ENCODE measurements at places on chromosomes 1 and 21.

- no peak for DNase-seq
These were observed 43.0 kb upstream of the PSEN2 start for GRCh38 chr1:226827458-226827857.

- no peak for DNase-seq
These were observed 401.7 kb upstream of the PROX1 start for GRCh38 chr1:213585959-213586586.

DNA sequence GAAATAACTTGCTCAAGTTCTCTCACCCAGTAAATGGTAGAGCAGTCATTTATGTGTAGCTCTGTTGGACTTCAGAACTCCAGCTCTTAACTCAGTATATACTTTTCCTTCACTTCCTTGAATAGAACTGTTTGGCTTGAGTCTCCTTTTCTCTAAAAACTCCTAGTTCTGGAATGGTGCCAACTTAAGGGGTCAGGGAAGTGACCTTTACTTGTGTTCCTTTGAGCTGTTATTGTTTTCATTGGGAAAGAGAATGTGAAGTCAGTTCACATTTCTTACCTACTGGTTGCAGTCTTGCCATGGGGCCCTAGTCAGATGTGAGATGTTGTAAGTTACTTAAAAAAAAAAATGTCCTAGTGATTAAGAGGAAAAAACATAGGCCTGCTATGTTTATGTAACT, 77.0 kb upstream of the MACF1 start:
- DNase-seq, result no peak

- no peak for DNase-seq
These were observed 226.6 kb downstream of the CAMTA1 start for GRCh38 chr1:7011826-7012225.

- DNase-seq, result no peak
These were observed 18.4 kb downstream of the CCT3 start for GRCh38 chr1:156319664-156320063.

- DNase-seq, result no peak
These were observed 39.6 kb upstream of the PALMD start for GRCh38 chr1:99606306-99606705.

DNA sequence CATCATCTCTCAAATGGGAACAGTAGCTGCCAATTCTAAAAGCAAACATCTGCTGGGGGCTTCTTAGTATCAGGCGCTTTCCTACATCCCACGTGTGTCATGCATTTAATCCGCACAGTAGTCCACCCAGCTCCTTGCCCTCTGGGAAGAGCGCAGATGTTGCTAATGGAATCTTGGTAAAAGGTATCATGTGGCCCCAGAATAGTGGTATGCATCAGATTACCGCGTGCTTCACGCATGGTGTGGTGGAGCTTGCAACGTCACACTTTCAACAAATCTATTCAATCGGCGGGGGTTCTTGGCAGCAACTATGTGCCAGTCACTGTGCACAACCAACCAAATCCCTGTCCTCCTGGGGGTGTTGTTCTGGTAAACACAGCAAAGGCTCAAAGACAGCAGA, 141.0 kb downstream of the HIVEP3 start:
- no peak for DNase-seq

- no peak for DNase-seq
These were observed 13.8 kb downstream of the CFAP74 start for GRCh38 chr1:1989789-1990188.

DNA sequence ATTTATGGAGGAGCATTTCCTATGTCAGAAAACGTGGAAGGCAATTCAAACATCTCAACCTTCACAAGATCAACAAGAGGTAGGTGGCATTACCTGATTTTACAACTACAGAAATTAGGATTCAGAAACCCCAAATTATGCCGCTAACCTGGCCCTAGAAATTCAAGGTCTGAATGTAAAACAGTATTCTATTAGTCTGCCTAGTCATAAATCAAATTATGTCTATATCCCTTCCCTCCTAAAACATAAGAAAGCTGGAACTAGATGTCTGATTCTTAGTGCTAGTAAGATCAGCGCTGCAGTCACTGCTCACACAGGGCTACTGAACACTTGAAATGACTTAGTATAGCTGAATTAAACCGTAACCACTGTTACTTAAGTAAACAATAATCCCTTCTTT, 1.4 kb downstream of the TOMM20 start:
- no peak for DNase-seq

- no peak for DNase-seq
These were observed 155.6 kb downstream of the PRDM2 start for GRCh38 chr1:13855554-13855953.

DNA sequence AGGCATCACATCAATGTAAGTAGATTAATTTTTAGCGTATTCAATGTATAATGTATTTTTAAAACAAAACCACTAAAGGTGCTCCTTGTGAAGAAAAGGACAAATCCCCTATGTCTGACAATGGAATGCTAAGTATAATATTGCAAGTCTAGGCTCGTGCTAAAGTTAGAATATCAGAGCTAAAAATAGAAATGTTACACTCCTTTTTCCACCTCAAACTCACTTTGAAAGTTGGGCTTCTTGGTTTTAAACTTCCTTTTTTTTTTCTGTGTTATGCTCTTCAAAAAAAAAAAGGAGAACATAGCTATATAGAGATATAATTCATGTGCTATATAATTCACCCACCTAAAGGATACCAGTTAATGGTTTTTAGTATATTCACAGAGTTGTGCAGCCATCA, 3.6 kb upstream of the SERBP1 start:
- no peak for DNase-seq

DNA sequence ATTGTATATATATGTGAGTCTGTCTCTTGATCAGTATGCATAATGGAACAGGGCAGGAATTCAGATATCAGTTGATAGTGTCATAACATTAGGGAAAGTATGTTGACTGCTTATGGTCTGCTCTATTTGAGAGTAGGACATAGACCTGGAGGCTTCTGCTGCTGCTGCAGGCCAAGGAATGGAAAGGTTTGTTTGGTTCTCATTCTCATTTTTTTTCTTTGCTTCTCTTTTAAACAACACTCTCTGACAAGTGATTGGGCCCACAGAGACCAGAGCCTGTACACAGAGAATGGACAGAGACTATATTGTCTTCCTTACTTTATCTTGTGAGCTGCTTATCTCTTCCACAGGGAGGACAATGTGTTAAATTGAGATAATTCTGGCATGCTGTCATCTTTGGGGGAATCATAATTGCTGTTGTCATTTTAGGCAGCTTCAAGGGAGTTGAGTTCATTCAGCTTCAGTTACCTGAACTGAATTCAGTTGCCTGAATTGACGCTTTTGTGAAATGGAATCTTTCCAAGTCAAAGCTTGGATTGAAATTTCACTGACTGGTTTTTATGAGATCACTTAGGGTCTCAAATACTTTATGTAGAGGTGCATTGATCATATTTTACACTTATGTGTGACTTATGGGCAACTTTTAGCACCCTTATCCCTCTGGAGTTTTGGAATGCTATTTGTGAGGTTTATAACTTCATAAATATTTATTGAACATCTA, 16.9 kb downstream of the CAP1 start:
- DNase-seq, result no peak

DNA sequence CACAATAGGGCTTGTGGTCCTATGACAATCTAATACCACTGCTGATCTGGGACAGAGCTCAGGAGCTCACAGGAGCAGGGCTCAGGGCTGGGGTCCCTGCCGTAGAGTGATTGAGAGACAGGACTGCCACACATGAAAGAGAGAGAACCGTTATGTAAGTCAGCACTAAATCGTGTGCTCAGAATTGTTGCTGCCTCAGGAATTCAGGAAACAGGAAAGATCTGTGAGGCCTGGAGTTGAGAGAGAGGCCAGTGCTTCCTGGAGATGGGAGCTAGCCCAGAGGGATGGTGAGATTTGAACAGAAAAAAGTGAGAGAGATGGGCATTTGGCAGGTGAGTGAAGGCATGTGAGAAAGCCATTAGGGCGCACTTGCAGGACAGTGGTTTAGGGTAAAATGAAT, 17.5 kb upstream of the ACBD6 start:
- DNase-seq, result no peak

DNA sequence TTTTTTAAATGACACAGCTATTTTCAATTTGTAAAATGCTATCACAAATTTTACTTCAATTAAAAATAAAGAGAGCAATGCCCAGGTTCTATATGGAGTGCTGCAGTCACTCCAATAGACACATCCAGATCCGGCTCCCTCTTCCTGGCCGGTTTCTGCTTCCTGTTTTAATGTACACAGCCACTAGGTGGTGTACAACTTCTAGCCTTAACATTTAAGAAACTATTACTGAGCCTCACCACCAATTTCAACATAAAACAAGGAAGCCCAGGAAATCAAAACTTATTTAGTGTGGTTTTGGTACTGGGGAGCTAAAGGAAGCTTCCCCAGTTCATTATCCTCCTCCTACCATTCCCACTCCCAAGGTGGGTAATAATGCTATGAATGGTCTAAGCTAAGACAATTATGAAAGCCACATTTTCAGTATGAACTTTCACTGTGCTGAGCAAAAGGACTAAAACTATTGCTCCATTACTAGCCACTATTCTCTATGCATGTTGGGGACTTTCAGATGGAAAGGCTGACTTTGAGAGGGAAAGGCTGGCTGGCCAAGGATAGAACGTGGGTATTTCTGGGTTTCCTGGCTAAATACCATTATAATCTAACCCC, 25.5 kb upstream of the MTMR11 start:
- DNase-seq, result no peak

DNA sequence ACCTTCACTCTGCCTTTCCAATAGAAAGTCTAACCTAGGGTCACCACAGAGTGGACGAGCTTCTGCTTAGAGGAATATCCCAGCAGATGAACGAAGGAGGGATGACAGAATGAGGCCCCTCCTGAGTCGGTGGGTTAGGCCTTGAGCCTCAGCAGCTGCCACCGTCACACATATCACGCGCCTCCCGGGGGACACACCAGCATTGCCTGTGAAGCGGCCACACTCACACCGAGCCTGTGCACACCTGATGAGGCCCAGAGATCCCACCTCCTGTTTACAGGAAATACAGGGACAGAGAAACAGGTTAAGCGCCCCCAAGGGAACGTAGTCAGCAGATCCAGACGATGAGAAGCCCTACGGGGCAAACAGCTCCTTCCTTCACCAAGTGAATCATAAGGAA, 25.1 kb upstream of the LRRC47 start:
- DNase-seq, result no peak

- DNase-seq, result no peak
These were observed 229.0 kb downstream of the SRGAP2C start for GRCh38 chr1:121413821-121414220.

Measured in iPS DF 6.9 (cell line).